Progenitor cell of endocrine pancreas (in vitro differentiated cells): ENCODE measurements at places on chromosomes 7 and 10. TPM values are rescaled to one million over a fixed set of nuclear protein-coding genes. Genes with fewer than 3 reads are reported as not detected.

PAX4 gene
- 23.6 and 25.1 TPM in 2 replicates for total RNA-seq

- DNase-seq: no peak
These were observed 96.3 kb downstream of the GNAT3 start for GRCh38 chr7:80415522-80415921.

AMPH gene
- total RNA-seq: 1.8 and 1.9 TPM in 2 replicates

GRCh38 chr7:73968487-73968886, 59.5 kb upstream of the ELN start:
- no peak for DNase-seq

- DNase-seq: no peak
These were observed 6.3 kb upstream of the HGF start for GRCh38 chr7:81776161-81776560.

GRCh38 chr10:33861833-33862232, 527.4 kb upstream of the NRP1 start:
- DNase-seq: no peak

- DNase-seq: no peak
These were observed 247.3 kb downstream of the SUGCT start for GRCh38 chr7:40382145-40382544.

DNMBP gene
- 43.8 and 47.5 TPM in 2 replicates for total RNA-seq
